ENCODE measurements at places on chromosomes 4 and X.

DNA sequence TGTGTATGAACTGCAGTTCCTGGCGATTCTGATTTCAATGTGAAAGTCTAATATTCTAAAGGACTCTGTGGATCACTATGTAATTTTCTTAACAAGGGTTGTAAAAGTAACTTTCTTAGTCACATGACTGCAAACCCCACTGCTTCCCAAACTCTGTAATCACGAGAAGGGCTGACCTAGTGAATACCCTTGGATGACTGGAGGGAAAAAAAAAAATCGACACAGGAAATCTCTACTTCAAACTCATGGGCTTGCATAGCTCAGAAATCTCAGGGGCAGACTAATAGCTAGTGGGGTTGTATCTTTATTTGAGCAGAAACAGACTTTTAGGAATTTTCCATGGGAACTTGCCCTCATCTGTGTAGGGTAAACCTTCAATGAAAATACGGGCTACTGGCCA lies 4.8 kb upstream of the MXRA5 start:
- no peak for ATAC-seq

- no peak for ATAC-seq
Measured at GRCh38 chr4:107709916-107710315, 10.1 kb downstream of the PAPSS1 start.

DNA sequence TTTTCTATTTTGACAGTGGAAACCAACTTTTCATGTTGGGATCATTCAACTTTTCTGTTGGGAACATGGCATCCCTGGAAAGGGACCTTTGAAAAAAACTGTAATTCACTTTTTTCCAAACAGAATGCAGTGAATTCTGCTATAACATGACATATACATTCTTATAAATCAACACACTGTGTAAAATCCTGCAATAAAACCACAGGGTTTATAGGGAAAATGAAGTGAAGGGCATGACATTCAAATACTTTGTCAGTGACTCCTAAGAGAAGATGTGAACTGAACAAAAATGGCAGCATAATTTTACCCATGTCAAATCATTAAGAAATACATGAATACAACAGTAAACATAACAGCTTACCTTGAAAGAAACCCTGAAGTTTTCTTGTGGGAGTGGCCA lies 264.5 kb upstream of the ANKRD50 start:
- no peak for ATAC-seq

DNA sequence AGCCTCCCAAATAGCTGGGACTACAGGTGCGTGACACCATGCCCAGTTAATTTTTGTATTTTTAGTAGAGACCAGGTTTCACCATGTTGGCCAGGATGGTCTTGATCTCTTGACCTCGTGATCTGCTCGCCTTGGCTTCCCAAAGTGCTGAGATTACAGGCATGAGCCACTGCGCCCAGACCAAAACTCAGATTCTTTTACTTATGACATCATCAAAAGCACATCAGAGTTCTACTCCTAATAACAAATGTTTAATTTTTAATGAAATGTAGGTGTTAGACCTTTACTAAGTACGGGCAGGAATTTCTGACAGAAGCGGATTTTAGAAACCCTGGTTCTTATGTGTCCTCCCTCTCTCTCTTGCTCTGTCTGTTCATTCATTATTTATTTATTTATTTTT lies 38.5 kb upstream of the ERVMER34-1 start:
- ATAC-seq: no peak

DNA sequence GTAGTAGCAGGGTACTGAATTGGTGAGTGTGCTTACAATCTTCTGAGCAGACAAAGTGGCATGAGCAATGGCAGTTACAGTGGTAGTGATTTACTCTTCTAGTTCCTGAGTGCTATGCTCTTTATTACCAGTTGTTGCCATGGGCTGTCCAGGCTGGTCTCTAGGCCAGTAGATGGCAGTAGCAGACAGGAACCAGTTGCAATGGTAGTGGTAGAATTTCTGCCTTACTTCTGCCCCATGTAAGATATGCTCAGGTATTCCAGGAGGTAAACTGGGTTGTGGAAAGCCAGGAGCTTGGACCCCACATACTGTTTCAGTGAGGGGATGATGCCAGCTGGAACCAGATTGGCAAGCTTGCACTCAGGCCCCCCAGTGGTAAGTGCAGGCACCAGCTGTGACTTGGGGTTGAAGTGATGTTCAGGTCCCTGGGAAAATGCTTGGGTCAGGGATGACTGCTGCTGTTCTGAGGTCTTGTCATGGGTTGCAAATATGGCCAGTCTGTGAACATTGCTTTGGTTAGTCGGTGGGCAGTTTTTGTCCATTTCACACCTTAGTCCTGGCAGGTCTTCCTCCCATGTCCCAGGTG lies 63.0 kb upstream of the ZXDB start:
- peak; percentile 77 for ATAC-seq

DNA sequence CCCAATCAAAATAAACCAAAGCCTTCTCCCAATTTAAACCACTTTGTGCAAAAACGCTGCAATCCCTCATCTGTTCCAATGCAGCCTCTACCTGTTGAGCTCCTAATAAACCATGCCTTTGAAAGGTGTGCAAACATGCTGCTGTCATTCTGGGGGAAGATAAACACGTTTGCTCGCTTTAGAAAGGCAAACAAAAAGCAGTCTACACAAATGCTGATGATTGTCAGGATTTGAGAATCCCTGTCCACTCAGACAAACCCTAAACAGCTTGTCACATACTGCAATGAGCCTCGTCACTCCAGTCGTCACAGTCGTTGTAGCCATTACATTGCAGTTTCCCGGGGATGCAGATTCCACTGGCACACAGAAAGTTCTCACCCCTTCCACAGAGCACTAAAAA lies 145.2 kb downstream of the CORIN start:
- no peak for ATAC-seq

DNA sequence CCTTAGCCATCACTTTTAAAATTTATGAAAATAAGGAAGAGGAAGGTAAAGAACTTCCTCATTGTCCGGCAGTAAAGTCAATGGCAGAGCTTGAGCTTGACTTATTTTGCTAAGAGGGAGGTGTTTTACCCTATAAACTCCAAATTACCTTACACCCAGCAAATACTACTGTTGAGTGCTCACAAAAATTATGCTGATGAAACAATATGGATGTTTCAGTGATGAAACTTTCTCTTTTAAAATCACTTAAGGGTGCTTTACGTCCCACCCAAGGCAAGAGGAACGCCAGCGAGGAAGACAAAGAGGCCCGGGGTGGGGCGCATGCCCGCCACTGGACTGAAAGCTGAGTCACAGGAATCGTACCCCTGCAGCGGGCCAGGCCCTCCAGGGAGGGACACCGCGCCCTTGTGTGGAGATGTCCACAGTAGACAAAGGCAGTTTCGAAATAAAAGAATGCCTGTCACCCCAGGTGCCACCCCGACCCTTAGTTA lies 560 bp upstream of the TMSB4X start:
- ATAC-seq: peak; percentile 31

DNA sequence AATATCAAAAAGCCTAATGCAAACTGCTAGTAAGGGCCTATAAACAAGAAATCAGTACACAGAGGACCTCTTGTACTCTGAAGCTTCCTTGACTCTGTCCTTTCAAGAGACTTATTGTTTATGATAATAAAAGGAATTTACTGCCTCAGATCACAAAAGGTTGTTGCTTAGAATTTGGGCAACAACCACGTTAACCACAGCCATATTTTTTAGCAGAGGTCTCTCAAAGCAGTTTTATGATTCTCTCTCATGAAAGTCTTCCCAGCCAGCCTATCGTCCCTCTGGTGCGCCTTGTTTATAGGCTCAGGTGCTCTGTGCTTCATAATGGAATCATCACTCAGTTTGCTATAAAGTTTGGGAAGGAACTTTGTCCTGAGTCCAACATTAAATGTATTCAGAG lies 270.6 kb downstream of the RCHY1 start:
- no peak for ATAC-seq
